ENCODE measurements at places on chromosomes 12 and 14. TPM values are rescaled to one million over a fixed set of nuclear protein-coding genes. Genes with fewer than 3 reads are reported as not detected.

GRCh38 chr14:84074626-84075025 lies 1455.3 kb upstream of the FLRT2 start:
- DNase-seq = no peak

DNA sequence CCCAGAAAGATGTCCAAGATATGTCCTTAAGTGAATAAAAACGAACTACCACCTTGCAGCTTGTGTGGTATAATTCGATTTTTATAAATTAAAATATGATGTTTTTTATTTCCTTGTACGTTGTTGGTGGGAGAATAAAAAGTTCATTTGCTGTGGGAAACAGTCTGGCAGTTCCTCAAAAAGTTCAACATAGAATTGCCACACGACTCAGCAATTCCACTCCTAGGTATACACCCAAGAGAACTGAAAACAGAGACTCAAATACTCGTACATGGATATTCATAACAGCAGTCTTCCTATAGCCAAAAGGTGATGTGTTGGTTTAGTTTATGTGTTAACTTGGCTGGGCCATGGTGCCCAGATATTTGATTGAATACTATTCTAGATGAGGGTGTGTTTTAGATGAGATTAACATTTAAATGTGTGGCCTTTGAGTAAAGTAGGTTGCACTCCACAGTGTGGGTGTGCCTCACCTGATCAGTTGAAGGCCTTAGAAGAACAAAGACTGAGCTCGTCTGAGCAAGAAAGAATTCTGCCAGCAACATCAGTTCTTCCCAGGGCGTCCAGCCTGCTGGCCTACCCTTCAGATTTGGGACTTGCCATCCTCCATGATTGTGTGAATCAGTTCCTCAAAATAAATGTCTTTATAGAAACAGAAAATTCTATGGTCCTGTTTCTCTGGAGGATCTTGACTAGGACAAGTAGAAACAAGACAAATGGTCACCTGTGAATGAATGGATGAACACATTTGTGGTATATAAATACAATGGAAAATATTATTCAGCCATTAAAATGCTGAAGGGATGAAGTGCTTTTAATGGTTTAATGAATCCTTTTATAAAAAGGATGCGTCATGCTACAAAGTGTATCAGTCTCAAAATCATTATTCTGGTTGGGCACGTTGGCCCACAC lies 5.1 kb upstream of the DENR start:
- no peak for DNase-seq

- DNase-seq = no peak
These were observed 206.8 kb downstream of the DACT1 start for GRCh38 chr14:58844544-58844943.

The CCDC197 gene
- not detected for total RNA-seq

DNA sequence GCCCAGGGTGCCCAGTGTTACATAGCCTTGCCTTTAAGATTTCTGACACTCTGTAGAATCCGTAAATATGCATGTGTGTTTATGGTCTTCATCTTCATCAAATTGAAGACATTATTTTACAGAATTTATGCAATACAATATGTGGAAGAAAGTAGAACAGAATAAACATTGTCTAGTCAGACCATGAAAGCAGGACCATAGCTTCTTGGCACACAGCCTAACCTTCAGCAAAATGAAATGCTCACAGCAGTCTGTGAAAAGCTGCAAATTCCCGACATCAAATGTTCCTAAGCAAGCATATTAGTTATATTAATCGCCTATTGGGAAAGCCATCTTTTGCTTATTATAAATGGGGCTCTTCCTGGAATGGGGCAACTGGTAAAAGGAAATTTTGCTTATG lies 111.3 kb upstream of the GARIN2 start:
- DNase-seq = no peak

GRCh38 chr12:65615118-65615517 lies 209.2 kb upstream of the HMGA2 start:
- DNase-seq = peak; percentile 99

- DNase-seq = no peak
These were observed 3.0 kb upstream of the SLC38A1 start for GRCh38 chr12:46271863-46272262.

The GLS2 gene
- not detected for total RNA-seq

GRCh38 chr12:130571734-130572133 lies 144.4 kb downstream of the RIMBP2 start:
- no peak for DNase-seq

All from fibroblast of the aortic adventitia (primary cell).